ENCODE measurements at places on chromosomes 1 and 21.

DNA sequence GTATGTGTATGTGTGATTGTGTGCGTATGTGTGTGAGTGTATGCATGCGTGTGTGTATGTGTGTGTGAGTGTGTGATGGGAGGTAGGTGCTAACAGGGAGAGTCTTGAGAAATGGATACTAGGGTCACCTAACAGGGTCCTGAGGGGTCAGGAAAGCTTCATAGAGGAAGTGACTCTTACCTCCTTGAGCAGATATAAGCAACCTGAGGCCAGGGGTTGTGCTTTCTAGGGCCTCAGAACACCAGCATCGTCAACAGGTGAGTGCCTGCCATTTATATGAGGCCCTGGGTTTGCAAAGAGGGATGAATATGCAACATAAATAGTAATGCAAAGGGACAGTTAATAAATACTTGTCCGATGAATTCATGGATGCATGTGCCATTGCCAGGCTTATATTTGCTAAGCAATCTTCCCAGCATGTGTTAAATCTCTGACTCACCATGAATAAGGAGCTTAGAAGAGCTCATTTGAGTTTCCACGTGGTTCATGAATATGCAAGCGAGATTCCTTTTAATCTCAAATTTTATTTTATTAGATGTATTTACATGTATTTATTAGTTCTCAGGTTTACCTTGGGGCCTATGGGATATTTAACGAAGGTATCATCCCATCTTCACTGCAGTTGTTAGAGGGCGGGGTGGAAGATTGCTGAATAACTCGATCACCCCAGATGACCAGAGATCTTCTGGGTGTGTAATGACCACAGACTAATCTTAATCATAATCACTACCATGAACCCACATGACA lies 438.3 kb downstream of the CAMTA1 start:
- DNase-seq: no peak

DNA sequence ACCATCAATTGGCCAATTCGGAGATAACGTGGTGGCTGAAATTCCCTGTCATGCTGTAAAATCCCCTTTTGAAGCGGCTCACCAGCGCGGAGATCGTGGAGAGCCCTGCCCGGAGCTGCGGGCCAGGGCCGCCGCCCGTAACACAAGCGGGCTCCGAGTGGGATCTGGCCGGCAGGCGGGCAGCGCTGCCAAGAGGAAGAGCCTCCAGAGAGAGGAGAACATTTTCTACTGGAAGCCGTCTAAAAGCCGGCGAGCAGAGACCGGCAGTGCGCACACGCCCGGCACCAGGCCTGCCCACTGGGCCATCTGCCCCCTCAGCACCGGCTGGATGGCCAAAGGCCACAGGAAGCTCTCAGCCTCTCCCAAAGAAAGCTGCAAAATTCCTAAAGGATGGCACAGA lies 15.5 kb downstream of the SSBP3 start:
- no peak for DNase-seq

DNA sequence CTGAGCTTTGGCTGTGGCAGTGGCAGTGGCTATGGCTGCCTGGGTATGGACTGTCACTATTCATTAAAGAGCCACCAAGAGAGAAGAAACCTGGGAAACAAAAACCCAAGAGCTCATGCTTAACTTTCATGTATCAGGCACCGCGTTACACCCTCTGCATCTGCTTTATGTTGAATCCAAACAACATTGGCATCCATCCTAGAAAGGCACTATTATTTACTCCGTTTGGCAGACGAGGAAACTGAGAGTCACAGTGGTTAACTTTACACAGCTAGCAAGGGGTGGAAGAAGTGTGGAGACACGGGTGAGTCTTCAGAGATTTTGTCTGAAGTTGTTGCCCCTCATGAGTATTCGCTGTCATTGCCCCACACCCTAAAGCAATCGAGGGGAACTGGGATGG lies 63.8 kb downstream of the PLXNA2 start:
- DNase-seq: no peak

GRCh38 chr1:159653201-159653600 lies 61.2 kb downstream of the CRP start:
- no peak for DNase-seq

DNA sequence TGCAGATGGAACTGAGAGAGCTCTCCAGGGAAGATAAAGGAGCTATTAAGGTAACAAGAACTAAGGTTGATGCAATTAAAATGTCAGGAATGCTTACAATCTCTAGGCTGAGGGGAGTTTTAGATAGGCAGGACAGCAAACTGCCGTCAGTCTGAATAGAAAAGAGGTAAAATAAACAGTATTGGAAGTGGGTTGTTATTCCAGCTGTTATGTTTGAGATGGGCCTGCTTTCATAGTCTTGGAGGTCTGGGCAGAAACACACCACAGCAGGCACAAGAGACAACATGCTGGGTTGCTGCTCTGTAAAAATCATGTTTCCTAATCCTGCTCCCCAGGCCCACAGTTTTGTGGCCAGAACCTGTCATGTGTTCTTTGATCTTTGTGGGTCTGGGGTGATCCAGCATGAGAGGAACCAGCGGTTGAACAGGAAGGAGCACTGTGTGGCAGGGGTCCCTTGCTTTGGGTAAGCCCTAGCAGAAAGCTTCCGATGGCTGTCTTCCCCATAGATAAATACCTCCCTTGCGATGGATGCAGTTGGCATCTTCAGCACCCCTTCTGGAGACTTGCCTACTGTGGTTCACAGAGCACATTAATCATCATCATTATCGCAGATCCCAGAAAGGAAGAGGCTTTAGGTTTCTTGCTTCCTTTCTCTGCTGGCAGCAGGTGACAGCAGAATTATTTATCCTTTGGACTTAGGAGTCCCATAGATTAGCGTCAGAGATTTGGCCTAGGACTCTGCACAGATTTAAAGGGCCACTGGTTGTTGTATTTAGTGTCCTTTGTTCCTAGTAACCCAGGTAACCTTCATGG lies 97.1 kb downstream of the AK5 start:
- no peak for DNase-seq

DNA sequence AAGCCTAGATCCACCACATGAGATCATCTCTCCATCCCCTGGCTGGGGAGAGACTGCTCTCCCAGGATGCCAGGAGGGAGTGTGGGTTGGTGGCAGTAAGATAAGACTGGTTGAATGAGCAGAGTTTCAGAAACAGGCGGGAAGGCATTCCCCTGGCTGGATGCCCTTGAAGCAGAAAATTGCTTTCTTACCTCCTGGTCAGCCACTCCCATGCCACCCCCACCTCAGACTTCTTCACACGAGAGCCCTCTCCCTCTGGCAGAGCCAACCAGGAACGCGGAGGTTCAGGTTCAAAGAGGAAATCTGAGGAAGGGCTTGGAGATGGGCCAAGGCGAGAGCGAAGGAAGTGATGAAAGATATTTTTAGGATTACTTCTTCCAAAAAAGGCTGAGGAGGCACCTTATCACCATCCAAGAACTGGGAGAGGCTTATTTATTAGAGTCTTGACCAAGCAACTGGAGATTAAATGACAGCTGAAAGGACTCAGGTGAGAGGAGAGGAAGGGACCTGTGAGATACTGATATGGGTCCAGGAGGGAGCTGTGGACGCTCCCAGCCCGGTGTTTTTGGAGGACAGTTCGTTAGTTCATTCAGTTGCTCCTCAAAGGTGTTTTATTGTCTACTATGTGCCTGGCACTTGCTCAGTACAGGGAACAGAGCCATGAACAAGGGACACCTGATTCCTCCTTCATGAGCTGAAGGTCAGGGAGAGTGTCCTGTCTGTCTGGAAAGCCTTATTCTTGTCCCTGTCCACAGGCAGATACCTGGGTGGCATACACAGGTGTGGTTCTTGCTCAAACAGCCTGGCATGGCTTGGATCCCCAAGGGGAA lies 18.9 kb upstream of the SLC26A9 start:
- no peak for DNase-seq

DNA sequence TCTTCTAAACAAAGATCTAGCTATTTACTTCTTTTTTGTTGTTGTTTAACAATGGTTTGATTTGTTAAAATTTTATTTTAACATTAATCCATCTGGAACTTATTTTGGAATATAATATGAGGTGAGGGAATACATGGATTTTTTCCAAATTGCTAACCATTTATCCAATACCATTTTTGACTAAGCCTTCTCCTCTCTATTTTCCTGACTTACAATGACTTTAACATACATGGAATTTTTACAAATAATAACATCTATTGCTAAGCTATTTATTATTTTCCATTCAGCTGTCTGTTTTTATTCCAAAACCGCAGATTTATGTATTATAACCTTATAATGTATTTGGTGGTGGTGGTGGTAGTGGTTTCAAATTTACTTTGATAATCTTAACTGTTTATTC lies 420.3 kb upstream of the ADGRL2 start:
- no peak for DNase-seq
